ENCODE measurements at places on chromosomes 7 and 10.

DNA sequence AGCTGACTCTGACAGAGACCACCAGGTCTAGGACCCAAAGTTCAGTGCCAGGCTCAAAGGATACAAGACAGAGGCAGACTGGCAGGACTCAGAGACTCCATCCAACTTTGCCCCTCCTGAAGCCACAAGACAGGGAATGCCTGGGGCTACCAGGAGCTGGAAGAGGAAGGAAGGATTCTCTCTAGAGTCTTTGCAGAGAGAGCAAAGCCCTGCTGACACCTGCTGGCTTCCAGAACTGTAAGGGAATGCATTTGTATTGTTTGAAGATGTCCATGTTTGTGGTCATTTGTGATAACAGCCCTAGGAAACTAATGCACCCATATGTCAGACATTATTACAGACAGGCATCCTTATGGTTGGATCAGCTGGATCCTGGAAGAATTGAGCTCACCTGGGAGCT, 132.3 kb upstream of the C7orf33 start:
- no peak for DNase-seq

GRCh38 chr10:33190406-33190805, 144.1 kb downstream of the NRP1 start:
- no peak for DNase-seq

DNA sequence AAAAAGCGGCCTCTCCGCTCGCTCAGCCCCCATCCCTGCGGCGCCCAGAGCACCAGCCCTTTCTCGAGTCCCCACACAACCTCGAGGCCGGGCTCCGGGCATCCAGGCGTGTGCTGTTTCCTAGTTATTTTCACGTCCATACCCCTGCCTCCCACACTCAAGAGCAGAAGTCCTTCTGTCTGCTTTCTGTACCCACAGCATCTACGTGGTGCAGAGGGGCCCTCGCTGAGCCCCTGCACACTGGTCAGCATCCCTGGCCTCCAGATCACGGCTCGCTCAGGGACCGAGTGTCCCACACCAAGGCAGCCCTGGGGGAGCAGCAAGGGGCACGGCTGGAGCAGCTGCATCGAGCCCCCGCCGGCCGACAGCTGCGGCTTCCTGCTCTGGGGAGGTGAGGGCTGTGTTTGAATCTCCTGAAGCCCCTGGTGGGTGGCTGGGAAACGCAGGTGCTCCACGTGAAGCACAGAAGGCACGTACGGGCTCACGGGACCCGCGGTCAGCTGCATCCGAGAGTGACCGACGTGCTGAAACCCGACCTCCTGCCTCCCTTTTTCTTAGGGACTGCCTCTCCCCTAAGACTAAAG, 333.1 kb downstream of the DNAJB6 start:
- DNase-seq = no peak

GRCh38 chr10:98758463-98758862, 311.7 kb upstream of the HPS1 start:
- DNase-seq = no peak

GRCh38 chr10:94232711-94233383, 129.9 kb downstream of the NOC3L start:
- no peak for DNase-seq

DNA sequence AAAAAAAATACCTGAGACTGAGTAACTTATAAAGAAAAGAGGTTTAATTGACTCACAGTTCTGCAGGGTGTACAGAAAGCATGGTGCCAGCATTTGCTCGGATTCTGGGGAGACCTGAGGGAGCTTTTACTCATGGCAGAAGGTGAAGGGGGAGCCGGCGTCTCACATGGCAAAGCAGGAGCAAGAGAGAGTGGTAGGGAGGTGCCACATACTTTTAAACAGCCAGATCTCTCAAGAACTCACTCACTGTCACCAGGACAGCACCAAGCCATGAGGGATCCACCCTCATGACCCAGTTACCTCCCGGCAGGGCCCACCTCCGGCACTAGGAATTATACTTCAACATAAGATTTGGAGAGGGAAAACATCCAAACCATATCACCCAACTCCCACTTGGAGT, 25.8 kb downstream of the MSRB2 start:
- no peak for DNase-seq

- DNase-seq = no peak
Observed at GRCh38 chr7:92949748-92950147, 113.4 kb upstream of the CDK6 start.

- no peak for DNase-seq
Observed at GRCh38 chr10:91804126-91804510, 5.9 kb downstream of the TNKS2 start.

- no peak for DNase-seq
Observed at GRCh38 chr7:140902303-140902953, 22.3 kb downstream of the BRAF start.

- DNase-seq = no peak
Observed at GRCh38 chr10:124219655-124220054, 126.3 kb upstream of the CHST15 start.

DNA sequence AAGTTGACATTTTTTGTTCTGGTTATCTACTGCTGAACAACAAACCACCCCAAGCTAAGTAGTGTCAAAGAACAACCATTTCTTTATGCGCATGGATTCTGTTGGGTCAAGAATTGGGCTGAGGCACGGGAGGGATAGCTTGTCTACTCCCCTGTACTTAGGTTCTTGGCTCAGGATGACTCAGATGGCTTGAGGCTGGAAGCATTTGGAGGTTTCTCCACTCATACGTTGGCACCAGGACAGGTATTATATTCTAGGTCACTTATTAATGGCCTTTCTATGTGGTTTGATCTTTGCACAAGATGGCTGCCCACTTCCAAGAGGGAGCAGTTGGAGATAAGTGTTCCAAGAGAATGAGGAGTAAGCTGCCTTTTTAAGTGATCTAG, 11.8 kb upstream of the TFAM start:
- no peak for DNase-seq

GRCh38 chr10:125093974-125094705, 66.2 kb downstream of the CTBP2 start:
- no peak for DNase-seq

DNA sequence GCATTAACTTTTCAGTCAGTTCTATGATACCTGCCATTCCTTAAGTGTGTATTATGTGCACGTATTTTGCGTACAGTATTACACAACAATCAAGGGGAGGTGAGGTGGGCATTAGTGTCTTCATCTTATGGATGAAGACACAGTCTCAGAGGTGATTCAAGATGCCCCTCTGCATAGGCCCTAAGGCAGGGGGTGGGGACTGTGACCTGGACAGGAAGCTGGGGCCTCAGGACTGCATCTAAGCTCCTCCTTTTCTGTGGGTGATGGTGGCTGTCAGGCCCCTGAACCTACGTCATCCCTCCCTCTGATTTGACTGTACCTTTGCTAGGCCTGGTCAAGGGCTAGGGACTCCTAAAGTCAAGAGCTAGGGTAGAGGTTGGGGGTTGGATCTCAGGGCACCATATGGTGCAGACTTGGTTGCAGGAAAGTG, 38.9 kb downstream of the HK1 start:
- DNase-seq = no peak

DNA sequence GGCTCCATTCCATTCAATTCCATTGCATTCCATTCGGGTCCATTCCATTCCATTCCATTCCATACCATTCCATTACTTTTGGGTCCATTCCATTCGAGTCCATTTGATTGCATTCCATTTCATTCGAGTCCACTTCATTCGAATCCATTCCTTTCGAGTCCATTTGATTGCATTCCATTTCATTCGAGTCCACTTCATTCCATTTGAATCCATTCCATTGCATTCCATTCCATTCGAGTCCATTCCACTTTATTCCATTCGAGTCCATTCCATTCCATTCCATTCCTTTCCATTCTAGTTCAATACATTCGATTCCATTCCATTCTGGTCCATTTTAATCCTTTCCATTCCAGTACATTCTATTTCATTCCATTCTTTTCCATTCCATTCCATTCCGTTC, 334.0 kb downstream of the ZNF33B start:
- DNase-seq = no peak

DNA sequence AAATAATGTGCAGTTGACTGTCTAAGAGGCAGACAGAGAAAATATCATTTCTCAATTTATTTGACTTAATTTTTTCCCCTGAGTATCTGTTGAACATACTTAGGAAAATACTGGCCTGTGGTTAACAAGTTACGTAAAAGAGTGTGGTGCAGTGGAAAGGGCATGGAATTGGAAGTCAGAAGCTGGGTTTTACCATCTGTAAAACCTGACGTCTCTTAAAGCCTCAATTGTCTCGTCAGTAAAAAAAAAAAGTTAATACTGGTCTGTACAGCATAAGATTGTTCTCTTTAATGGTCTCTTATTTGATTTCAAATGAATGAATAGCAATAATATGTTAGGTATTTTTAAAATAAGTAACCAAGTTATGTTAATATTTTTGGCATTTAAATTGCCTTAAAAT, 67.8 kb downstream of the PHTF2 start:
- DNase-seq = no peak

- peak; percentile 10 for DNase-seq
Observed at GRCh38 chr7:114364151-114364550, 50.5 kb upstream of the FOXP2 start.

DNA sequence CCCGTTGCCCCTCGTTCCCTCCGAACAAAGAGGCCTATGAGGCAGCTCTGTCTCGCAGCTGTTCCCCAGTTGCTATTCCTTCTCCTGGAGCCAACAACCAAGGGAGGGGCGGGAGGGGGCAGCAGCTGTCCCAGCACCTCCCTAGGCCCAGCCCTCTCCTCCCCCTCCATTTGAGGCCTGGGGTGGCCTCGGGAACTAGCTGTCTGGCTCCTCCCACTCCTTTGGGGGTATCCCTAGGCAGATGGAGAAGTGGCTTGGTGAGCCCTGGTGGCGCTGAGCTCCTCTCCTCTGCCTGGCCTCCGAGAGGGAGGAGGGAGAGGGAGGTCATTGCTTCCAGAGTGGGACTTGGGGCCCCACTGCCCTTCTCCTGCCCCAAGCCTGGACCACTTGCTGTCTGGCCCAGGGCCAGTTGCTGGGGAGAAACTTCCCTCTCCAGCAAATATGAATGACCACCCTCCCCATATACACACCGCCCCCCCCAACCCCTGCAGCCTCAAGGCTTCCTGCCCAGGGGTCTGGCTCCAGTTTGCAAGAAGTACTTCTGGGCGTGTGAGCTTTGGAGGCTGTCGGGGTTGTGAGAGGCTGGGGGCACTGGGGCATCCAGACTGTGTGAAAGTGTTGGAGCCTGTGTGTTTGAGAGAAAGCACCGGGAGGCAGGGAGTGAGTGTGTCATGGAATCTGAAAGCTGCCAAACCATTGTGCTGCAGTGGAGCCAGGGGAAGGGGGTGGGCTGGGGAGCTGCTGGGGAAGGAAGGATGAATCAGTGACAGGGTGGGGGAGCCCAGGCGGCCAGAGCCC, 3.1 kb downstream of the FLNC start:
- peak; percentile 55 for DNase-seq

GRCh38 chr10:65675236-65675635, 1250.6 kb upstream of the LRRTM3 start:
- DNase-seq = no peak

DNA sequence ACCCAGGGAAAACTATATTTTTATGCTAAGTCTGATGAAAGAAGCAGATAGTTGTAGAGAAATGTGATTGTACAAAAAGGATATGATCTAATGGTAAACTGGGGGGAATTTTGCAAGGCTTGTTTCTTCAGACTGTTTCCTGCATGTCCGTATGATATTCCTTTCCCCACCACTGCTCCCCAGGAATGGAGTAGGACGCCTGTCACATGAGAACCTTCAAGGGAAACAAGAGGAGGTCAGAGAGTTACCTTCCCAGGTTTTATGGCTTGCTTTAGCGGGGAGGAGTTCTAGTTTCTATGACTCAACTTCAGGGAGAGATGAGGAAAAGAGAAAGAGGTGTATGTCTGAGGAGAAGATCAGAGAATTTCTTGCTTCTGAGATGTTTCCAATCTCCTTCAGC, 16.4 kb upstream of the ITPRID1 start:
- DNase-seq = no peak

DNA sequence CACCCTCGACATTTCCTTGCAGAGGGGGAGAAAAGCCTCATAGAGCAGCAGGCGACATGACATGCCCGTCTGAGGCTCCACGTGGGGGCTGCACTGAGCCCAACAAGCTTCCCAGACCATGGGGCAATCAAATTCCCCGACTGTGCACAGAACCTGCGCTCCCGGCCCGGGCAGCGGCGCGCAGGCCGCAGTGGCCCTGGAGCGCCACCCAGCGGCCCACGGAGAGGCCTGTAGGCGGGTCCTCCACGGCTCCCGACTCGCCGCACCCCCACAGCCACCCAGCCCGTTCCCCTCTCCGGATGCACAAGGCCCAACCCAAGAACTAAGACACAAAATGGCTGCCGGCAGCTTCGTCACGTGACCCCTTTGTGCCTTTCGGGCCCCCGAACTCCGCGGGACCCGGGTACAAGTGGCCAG, 816 bp downstream of the EPC1 start:
- DNase-seq = peak; percentile 96

- no peak for DNase-seq
Observed at GRCh38 chr10:35540296-35541164, 64.6 kb upstream of the GJD4 start.

- DNase-seq = no peak
Observed at GRCh38 chr10:80493522-80494051, 39.5 kb downstream of the TSPAN14 start.

DNA sequence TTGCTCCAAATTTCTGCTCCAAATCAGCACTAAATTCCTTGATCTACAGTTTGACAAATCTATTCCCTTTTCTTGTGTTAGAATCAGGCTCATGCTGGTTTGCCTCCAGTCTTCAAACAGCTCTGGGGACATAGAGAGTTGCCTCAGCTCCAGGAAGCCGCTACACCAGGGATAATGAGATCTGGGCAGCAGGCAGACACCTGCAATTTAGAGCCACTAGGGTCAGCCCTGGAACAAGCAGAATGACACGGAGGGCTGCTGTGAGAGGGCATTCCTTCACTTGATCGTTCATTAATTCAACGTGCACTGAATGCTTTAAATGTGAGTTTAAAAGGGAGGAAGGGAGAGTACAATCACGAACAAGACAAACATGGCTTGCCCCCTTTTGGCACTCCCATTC, 3.7 kb upstream of the ELMO1 start:
- peak; percentile 17 for DNase-seq

DNA sequence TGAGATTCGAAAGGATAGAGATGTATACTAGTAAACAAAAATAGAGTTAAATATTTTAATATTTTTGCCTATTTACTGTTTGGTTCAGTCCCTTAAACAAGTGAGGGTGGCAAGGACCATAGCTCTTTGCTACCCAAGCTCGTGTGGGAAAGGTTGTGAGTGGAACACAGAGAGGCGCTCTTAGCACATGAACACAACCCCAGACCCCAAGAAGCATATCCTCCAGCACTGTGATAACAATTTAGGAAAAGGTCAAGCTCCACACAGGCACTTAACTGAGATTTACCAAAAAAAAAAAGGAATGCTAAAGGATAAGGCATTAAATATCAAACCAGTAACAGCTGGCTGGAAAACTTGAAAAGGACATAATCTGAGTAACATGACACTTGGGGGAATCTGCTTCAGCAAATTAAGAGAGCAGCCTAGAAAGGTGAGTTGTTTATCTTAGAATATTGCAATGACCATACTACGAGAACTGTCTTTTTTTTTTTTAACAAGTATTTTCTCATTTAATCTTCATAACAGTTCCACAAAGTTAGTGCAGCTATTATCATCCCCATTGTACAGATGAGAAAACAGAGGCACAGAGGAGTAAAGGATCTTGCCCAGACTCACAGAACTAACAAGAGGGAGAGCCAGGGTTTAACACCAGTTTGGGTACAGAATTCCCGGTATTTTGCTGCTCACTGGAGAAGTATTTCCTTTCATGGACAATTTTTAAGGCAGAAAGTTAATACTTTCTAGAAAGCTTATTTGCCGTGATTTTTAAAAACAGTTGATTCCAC, 303.5 kb upstream of the AOAH start:
- DNase-seq = peak; percentile 14

Measured in GM23338 (cell line).